ENCODE measurements at places on chromosomes 2 and 18. TPM values are rescaled to one million over a fixed set of nuclear protein-coding genes. Genes with fewer than 3 reads are reported as not detected.

HOXD12 gene
- not detected for total RNA-seq

RNF152 gene
- 16.9 TPM for total RNA-seq

ABHD1 gene
- total RNA-seq, result not detected

UGT1A10 gene
- not detected for total RNA-seq

GIGYF2 gene
- 91.7 TPM for total RNA-seq

SIX3 gene
- total RNA-seq, result 0.86 TPM

GDF7 gene
- total RNA-seq, result not detected

Measured in glutamatergic neuron (in vitro differentiated cells).